NCI-H345 (cell line): ENCODE measurements at places on chromosomes 12 and 14.

GRCh38 chr12:27237790-27238771, 6.0 kb upstream of the STK38L start:
- DNase-seq = no peak

- no peak for DNase-seq
Measured at GRCh38 chr14:39554576-39554975, 122.3 kb upstream of the FBXO33 start.

- DNase-seq = no peak
Measured at GRCh38 chr12:115004470-115005146, 320.6 kb upstream of the TBX3 start.

GRCh38 chr14:99601361-99601831, 2.6 kb downstream of the CCDC85C start:
- no peak for DNase-seq

GRCh38 chr12:67909681-67910080, 79.6 kb upstream of the IFNG-AS1 start:
- DNase-seq = no peak

- peak; percentile 58 for DNase-seq
Measured at GRCh38 chr14:61296719-61297502, 15.8 kb upstream of the TMEM30B start.

DNA sequence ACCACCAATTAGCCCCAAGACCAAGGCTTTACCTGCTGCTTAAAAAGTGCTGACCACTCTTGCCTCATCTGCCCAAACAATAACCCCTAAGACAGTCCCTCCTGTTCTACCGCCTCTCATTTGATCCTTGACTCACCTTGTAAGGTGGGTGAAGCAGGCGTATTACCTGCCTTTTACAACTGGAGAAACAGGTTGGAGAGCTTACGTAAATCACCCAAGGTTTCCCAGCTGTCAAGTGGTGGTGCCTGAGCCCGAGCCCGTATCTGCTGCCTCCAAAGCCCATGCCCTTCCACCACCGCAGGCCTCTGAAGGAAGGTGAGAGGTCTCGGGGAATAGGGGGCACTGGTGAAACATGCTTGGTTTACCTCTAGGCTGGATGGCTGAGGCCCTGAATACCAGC, 36.6 kb downstream of the MAX start:
- no peak for DNase-seq

DNA sequence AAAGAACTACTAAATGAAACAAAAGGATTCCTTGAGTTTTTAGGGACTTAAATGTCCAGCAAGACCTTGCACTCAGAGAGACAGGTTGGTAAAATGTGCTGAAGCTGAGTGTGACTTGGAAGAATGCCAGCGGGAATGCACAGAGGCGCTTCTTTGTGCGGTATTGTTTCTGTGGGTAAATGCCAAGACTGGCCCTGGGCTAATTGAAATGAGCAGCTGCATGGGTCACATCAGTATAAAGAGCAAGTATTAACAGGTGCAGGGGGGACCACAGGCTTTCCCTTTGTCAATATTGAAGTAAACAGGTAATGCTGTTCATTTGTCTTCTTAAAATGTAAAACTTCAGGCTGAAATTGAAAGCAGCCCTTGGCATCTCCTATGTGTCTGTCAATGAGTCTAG, 74.3 kb downstream of the LMO3 start:
- DNase-seq = peak; percentile 96

DNA sequence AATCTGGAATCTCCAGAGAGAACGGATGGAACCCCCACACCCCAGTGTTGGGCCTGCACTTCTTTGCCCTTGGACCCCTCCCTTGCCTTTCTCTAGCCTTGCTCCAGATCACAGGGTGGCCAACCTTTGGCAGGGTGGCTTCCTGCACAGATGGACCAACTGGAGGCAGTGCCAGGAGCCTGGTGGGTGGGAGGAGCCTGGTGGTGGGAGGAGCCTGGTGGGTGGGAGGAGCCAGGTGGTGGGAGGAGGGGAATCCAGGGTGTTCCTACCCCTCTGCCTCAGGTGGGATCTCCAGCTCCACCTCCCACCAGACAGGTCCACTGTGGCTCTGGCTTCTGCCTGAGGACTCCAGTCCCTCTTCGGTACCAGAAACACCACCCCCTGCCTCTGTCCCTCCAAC, 15.0 kb upstream of the ORAI1 start:
- no peak for DNase-seq

DNA sequence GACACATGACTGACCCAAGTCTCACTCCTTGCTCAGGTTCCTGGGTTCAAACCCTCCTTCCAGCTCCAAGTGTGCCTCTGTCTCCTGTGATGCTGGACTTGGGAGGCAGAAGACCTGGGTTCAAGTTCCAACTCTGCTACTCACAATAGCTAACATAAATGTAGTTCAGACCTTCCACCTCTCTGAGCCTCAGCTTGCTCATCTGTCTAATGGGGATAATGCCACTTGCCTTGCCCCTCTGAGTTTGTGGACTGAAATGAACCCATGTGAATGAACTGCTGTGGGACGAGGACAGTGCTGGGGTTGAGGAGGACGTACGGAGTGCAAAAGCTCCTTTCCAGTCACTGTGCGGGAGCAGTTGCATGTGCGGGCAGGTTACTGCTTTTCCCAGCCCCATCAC, 40.9 kb downstream of the ACADS start:
- DNase-seq = no peak

DNA sequence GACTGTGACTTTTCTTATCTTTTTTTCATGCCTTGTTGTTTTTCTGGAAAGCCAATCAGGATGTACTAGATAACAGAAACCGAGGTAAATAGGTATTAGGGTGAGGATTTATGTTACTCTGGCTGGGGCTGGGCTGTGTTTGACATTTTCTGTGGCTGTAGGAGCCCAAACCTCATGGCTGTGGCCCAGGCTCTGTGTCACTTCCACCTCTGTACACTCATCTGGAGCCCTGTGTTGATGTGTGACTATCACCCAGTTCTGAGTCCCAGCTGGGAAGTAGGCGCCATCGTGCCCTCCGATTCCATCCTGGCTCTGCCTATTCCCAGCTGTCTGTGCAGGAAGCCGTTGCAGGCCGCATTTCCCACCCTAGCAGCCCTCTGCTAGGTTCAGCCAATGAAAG, 1.6 kb upstream of the HHIPL1 start:
- no peak for DNase-seq

DNA sequence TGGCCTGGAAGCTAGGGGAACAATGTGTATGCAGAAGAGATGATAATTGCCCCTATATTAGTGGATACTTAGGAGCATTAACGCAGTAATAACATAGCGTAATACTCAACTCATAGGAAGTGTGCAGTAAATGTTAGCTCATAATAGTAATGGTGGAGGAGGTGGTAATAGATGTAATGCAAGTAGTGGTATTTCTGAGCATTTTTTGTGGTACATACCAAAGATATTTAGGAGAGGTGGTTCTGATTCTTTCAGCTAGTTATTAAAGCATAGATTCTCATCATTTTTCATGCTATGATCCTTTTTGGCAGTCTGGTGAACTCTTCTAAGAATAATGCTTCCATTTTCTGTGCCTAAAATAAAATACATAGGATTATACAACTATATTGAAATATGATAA, 233.1 kb downstream of the PTPRO start:
- no peak for DNase-seq

DNA sequence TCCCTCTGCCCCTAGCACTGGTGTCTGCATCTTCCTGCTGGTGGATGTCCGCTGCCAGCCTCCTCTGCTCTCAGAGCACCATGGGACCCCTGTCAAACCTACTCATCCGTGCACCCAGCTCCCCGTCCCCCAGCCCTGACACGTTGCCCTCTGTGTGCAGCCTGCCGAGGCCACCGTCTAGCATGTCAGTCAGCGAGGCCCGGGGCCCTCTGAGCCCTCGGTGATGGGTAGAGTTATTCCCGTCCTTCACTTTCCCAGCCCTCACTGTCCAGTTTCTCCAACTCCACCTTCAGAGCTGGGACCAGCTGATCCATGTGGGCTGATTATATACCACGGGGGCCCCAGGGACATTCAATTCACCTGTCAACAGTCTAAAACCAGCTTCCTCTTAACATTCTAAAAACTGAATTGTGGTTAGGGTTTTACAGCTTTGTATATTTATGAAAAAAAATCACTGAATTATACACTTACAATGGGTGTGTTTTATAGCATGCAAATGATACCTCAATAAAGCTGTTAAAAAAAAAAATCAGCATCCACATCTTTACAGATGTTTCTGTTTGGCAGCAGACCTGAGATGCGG, 61.3 kb downstream of the CCDC88C start:
- no peak for DNase-seq

- DNase-seq = no peak
Measured at GRCh38 chr14:84456946-84457345, 1073.0 kb upstream of the FLRT2 start.

DNA sequence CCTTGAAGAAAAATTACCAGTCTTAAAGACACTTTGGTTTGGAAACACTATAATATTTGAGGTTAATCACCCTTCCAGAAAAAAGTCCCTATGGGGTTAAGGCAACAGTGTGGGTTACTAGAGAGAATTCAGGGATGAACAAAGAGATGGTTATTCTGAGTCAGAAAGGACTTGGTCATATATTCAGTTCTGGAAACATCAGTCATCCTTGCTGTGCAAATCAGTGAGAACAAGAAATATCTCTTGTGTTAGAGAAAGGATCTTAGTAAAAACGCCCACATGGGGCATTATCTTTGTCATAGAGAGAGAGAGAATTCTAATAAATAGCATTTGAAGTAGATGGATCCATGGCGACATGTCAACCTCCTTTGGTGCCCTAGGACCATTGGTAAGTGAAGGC, 59.4 kb upstream of the E2F7 start:
- no peak for DNase-seq
